ENCODE measurements at places on chromosomes 7 and 10.

GRCh38 chr10:74813381-74814259 is 12.8 kb upstream of the KAT6B start:
- no peak for DNase-seq

GRCh38 chr10:103442031-103442461 is 10.1 kb downstream of the CALHM2 start:
- DNase-seq, result no peak

DNA sequence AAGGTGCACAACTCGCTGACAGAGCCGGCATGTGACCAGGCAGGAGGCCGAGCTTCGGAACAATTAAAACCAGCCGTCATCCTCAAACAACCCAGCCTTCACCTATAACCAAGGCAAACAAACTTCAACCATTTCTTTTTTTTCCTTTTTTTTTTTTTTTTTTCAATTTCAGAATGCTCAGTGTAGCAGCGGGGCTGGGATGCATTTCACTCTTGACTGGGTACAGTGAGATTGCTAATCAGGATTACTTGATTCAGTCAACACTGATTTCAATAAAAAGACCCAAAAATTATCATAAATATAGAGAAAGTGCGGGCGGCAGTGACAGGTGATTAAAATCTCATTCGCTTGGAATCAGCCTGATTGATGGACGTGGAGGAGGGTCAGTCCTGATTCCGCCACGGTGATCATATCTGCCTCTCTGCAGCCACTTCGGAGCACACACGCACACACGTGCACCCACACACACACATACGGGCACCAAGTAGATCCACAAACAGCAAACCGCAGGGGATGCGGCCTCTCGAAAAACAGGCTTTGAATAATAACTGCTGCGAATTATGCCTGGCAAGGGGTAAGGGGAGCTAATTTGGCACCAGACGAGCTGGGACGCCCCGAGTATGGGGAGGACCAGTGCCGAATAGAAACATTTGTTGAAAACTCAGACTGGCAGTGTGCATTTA is 31.2 kb downstream of the EBF3 start:
- no peak for DNase-seq

DNA sequence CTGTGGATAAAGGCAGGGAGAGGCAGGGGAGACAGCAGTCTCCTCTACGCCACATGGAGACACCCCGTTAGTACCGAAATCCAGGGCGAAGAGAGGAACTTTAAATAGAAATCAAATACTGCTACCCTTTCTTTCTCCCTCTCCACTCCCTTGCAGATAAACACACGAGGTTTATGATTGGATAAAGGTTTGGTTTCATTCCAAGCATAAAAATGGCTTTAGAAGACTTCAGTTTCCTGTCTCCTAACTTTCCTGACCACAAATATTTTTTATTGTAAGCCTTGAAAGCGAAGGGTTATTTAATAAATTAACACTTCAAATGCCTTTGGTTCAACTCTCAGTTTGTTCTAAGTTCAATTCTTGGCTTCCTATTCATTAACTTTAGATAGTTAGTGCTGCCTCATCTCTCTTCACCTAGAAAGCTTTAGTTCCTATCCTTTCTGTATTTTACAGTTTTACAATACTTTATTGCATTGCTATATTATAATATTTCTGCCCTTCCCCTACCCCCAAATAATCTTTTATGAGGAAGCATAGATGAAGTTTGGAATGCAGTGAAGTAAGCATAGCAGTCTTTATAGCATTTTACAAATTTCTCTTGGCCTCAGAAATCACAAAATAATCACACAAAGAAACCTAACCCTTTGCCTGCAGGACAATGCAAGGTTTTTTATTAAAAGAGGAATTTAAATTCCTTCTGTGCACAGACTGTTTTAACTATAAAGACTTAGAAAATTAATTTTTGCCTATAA is 31.5 kb upstream of the ARID5B start:
- DNase-seq, result no peak

DNA sequence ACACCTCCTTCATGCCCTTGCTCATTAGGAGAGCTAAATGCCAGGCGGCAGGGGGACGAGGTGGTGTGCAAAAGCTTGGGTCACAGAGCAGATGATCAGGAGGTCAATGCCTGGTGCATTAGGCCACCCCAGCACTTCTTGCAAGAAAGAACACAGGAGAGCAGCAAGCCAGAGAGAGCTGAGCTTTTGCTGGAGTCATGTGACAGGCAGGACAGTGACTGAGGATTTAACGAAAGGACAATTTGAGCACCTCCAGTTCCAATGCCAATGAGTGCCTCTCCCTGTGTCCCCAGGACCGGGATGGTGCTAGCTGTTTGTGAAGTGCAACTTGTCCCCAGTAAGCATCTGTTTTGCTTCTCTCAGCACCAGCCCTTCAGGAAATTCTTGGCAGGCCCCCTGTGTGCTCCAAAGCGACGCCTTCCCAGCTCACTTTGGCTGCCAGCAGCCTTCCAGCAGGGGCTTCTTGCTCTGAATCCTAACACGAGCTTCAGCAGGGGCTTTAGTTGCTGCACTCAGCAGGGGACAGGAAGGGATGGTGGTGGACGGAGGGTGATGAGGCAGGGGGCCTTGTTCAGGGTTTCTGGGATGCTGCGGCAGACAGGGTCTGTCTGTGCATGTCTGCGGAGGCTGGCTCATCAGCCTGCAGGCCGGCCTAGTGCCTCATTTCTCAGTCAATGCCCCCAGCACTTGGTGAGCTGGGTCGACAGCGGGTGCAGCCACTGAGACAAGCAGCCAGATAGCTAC is 368.1 kb downstream of the RPS24 start:
- no peak for DNase-seq

DNA sequence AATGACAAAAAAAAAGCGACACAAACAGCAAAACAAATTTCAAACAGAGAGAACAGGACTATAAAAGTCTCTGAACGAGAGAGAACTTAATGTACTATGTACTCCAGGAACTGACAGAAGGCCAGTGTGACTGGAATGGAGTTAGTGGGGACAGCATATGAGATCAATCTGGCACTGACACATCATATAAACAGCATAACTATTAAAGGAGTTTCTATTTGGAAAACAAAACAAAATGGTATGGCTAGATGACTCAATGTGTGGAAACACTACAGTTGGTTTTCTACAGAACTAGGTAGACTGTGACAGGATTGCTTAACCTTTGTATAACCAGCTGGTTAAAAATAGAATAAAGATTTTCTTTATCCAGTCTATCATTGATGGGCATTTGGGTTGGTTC is 232.9 kb upstream of the KAT6B start:
- DNase-seq, result peak; percentile 9

- DNase-seq, result no peak
These were observed 32.7 kb downstream of the CYP17A1 start for GRCh38 chr10:102804382-102805055.

DNA sequence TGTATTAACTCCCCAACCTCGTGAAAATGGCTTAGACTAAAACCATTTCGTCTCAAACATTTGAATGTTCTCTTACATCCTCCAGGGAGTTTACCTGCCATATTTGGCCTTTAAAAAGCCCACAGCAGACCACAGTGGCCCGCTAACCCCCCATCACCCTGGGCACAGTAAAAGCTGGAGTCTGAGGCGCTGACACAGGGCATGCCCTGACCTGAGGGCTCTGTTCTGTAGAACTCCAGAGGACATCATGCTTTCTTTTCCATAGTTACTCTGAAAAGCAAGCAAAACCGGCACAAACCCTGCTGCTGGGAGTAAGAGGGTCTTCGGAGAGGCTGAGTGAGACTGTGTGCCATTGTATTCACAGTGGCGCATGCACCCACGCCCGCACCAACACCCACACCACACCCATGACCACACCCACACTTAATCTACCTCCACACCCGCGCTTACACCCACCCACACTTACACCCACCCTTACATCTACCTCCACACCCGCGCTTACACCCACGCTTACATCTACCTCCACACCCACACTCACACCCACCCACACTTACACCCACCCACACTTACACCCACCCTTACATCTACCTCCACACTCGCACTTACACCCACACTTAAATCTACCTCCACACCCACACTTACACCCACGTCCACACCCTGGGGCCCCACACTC is 32.1 kb downstream of the LRRC27 start:
- no peak for DNase-seq

DNA sequence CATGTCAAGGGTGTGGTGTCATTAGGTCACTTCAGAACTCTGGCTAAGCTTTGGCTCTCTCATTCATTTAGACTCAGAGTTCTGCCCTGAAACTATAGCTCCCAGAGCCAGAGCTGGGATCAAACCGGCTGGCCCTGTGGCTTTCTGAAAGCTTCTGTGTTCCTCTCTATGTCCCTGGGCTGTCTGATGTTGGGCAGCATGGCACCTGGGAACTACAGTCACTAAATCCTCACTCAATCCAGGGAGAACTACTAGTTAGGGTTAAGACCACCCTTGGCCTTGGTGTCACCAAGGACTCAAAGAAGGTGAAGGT is 13.2 kb downstream of the ATG9B start:
- DNase-seq, result no peak

GRCh38 chr7:1679326-1679965 is 9.4 kb downstream of the ELFN1 start:
- DNase-seq, result no peak

- no peak for DNase-seq
These were observed 6.9 kb downstream of the CISD1 start for GRCh38 chr10:58275908-58276307.

- no peak for DNase-seq
These were observed 136.0 kb upstream of the COL1A2 start for GRCh38 chr7:94258418-94259300.

- peak; percentile 35 for DNase-seq
These were observed 10.5 kb upstream of the CRPPA start for GRCh38 chr7:16431646-16432424.

- no peak for DNase-seq
These were observed 387.3 kb downstream of the HPSE2 start for GRCh38 chr10:98848361-98848760.

DNA sequence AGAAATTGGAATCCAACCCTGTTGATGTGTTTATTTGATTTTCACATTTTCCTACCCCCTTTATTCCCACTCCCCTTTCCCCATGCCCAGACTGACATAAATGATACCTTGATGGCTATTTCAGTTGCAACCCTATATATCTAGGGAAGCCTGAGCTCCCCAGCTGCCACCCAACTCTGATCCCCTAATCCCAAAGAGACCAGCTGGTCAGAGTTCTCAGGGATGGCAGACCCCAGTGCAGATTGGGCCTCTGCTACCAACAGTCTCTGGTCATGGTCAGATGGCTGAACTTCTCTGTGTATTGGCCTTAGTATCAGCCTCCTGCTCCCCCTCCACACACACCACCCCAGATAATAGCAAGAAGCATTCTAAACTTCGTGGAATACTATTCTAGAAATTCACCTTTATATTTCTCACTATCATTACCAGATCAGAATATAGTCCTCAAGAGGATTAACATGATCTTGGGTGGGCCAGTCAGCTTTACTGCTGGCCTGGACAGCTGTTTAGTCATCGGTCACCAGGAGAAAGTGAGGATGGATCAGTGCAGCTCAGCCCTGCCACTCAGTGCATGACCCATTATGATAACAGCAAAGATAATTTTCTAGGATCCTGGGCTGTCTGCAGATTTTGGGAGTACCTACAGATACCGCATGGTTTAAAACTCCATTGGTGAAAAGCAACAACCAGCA is 24.5 kb upstream of the BTRC start:
- no peak for DNase-seq

GRCh38 chr10:4450981-4451908 is 374.8 kb upstream of the AKR1E2 start:
- no peak for DNase-seq

DNA sequence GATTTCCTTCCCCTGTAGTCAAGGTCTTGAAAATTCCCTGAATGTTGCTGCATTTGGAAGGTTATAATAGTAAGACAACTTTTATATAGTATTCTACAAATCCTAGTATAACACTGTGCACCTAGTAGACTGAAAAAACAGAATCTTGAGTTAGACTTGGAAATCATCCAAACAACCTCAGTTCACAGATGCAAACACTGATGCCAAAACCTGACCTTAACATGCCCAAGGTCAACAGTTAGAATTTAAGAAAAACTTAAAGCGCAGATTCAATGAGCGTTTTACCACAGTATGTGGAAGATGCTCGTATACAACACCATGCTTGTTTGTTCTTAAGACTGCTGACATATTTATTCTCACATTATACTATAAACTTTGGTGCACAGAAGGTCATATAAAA is 3.0 kb downstream of the PIP4K2A start:
- DNase-seq, result no peak

DNA sequence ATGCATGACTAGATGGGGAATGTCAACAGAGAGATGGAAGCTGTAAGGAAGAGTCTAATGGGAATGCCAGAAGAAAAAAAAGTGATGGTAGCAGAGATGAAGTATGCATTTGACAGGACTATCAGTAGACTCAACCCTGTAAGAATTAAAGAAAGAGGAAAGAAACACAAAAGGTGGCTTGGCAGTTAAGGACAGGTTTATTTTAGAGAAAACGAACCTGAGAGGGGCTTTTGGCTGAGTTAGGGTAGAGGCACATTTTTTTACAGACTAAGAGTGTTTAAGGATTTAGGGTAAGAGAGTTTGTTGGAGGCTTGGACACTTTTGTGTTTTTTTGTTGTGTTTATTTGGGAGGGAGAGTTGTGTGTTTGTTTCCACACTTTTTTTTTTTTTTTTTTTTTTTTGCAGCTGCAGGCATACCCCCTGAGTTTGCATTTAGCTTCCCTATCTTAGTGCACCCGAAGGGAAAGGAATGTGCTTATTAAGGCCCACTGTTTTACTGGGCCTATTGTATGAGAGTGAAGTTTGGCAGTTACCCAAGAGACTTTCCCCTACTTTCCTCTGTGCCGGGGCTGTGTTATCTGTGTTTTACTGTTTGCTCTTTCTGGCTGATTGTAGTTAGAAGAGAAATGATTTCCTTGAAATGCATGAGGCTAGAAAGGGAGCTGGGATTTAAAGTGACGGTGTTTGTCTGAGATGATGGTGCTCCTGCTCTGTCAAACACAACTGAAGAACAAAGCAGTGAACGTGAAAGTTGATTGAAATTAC is 32.0 kb downstream of the NPVF start:
- DNase-seq, result no peak

GRCh38 chr7:4774658-4775249 is 669 bp upstream of the AP5Z1 start:
- DNase-seq, result peak; percentile 50

- DNase-seq, result no peak
These were observed 33.5 kb downstream of the CAMK2B start for GRCh38 chr7:44291733-44292419.

GRCh38 chr7:4277936-4278335 is 404.2 kb upstream of the FOXK1 start:
- no peak for DNase-seq

Data from activated CD4-positive, alpha-beta T cell treated with anti-CD3 and anti-CD28 coated beads, Interleukin-10, Interleukin-2, amounts not matched to agents 100 ng/mL and 50 ng/mL, durations not matched to agents 16 hours and 8 hours (primary cell).